ENCODE measurements at places on chromosomes 4 and X.
A peak's percentile ranks its signal among the peaks of the same experiment; 100 is the strongest.

DNA sequence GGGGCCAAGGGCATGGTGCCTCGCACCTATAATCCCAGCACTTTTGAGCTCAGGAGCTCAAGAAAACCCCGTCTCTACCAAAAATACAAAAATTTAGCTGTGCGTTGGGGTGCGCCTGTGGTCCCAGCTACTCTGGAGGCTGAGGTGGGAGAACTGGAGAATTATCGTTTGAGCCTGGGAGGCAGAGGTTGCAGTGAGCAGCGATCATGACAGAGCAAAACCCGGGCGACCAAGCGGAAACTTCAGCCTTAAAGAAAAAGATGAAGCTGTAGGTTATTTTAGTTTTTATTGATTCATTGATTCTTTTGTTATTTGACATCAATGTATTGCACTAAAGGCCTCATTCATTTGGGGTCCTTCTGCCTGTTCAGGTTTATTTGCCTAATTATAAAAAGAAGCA is 5.4 kb downstream of the TMPRSS11F start:
- no peak for DNase-seq

DNA sequence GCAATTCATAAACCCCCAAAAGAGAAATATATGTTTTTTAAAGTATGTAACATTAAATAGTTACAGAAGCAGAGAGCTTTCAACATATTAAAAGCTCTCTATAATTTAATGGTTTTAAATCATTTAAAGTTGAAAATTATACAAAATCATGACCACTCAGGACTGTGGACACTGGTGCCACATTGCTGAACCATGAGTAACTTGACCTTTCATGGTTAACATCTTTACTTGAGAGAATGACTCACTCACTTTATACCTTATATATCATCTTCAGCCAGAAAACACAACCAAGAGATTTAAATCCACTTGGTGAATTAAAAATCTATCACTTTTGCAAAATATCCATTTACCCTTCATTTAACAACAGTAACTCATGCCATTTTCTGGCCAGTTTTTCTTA is 584.3 kb upstream of the SMIM31 start:
- DNase-seq: no peak

DNA sequence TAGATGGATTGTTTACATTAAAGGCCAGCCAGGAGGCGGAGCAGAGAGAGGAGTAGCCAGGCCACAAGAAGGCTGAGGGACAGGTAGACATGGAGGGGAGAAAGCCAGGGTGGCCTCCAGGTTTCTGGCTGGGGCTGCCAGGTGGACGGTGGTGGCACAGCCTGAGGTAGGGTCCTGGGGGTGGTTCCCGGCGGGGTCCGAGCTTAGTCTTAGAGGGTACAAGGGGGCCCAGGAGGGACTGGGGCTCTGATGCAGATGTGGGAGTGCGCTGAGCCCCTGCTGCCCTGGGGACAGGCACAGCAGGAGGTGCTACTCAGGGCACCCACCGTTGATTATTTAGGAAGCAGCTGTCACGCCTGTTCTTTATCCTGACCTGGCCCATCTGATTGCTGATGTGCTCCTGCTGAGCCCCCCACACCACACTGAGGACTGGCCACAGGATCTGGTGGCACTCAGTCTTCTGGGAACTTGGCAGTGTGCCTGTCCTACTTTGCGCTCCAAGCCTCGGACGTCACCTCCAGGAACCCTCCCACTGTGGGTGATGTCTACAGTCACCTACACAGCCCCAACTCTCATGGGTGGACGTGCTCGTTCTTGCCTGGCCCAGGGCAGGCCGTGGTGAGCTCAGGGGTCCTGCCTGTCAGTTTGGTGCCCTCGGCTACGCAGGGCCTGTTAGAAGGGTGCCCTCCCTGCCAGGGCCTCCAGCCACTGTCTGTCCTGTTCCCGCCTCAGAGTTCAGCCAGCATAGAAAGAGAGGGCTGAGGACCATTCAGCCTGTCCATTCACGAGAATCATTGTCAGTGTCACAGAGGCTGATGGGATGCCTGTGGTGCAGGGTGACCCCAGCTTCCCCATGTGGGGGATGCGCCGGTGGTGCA is 12.0 kb downstream of the WFS1 start:
- DNase-seq: peak; percentile 89

DNA sequence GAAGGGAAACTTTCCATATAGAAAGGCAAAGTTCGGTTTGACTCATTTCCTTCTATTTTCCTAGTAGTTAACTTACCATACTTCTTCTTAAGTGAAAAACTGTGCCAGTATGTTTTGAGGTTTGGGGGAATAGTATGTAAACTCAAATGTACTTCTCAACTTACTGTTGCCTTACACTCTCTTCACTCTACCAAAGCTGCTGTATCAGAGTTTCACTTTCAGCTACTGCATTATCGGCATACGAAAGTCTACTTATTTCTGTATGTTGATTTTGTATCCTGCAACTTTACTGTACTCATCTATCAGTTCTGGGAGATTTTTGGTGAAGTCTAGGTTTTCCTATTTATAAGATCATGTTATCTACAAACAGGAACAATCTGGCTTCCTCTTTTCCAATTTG is 932.7 kb downstream of the FAT4 start:
- DNase-seq: no peak

- DNase-seq: no peak
Observed at GRCh38 chrX:40284852-40285251, 187.1 kb upstream of the BCOR start.

- DNase-seq: no peak
Observed at GRCh38 chr4:187795737-187796136, 199.8 kb upstream of the ZFP42 start.

- no peak for DNase-seq
Observed at GRCh38 chr4:153095448-153096204, 108.6 kb upstream of the TRIM2 start.

- no peak for DNase-seq
Observed at GRCh38 chrX:41538707-41539106, 91.6 kb downstream of the NYX start.

DNA sequence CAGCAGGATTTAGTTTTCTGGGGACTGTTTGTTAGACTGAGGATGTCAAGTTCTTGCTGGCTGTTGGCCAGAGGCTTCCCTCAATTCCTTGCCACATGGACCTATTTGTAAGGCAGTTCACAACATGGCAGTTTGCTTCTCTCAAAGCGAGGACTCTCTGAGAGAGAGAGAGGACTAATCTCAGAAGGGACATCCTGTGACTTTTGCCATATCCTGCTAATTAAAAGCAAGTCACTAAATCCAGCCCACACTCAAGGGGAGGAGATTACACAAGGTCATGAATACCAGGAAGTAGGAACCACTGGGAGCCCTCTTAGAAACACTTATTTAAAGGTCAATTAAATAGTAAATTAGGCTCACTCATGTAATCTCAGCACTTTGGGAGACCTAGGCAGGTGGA is 38.2 kb downstream of the PPP1R2C start:
- DNase-seq: no peak

DNA sequence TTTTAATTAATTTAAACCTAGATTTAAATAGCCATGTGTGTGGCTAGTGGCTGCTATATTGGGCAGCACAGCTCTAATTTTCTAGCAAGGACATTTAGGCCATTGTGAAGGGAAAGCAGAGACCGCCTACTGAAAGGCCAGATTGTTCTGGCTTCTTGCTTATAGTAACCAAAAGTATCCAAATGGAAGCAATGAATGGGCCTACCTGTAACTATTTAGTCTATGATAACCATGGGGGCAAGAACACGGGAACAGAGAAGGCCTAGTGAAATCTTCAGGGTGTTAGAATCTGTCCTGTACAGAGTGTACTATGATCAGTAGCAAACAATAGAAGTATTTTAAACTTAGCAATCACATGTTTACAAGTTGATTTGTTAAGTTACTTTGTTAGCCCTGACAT is 16.5 kb upstream of the HPRT1 start:
- no peak for DNase-seq

GRCh38 chrX:19625612-19626011 is 110.3 kb upstream of the MAP3K15 start:
- no peak for DNase-seq

DNA sequence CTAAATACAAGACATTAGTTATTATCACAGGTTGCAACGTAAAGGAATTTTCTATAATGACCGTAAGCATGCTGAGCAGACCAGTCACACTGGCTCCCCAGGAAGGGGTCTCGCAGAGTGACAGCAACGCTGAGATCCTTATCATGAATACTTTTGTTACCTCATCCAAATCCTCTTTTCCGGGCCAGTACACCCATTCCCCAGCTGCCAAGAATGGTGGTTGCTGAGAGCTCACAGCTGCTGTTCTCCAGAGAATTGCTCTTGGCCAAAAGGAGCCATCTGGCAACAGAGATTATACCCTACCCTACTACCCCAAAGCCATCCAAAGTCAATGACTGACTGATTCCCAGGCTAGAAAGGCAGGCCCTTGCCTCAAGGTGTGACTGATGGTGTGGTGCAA is 91.6 kb downstream of the FUNDC1 start:
- DNase-seq: no peak

GRCh38 chr4:61406677-61407076 is 206.6 kb downstream of the ADGRL3 start:
- no peak for DNase-seq

DNA sequence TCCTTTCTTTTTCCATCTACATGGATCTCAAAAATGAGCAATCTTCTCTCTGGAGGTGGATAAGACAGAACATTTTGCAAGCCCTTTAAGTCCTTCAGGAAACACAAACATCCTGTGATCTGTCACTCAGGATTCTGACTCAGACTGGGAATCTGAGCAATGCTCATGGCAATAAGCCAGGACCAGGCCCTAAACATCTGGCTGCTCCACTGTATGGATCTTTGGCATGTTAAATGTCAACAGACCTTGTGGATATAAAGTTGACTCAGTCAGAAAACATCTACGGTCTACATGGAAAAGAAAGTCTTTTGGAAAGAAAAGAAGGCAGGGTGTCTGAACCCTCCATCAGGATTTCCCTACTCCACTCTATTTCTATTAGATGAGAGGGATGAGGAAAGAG is 17.8 kb upstream of the CHIC2 start:
- peak; percentile 72 for DNase-seq
